Lower lobe of right lung (tissue), 2 donors: ENCODE measurements at places on chromosomes 3 and 15. TPM values are rescaled to one million over a fixed set of nuclear protein-coding genes. Genes with fewer than 3 reads are reported as not detected.

- peak; percentile 81 for DNase-seq
Observed at GRCh38 chr15:75842722-75843677, at the start of gene UBE2Q2. Gene UBE2Q2, plus strand, starts transcription at chr15:75843447. Its CDS starts 220 bp downstream, at chr15:75843667.

GRCh38 chr15:61702224-61703020 lies 357.8 kb downstream of the VPS13C start:
- no peak for DNase-seq

- no peak for DNase-seq
Observed at GRCh38 chr3:167057581-167057980, 322.5 kb downstream of the ZBBX start.

DNA sequence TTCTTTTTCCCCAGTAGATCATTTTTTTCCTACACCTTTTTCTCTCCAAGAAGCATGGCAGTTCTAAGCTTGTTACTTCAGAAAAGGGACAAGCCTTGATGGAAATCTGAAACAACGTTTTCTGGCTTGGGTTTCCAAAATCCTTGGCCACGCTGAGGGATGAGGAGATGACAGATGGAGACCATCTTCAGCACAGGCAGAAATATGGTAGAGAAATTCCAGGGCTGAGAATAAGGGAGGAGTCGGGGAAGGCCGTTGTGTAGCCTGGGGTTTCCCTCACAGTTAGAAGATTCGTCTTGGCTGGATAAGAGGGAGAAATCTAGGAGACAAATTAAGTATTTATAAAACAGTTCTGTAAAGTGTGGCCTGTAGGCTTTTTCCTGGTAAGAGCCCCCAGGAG lies 33.9 kb upstream of the STT3B start:
- DNase-seq: no peak

DNA sequence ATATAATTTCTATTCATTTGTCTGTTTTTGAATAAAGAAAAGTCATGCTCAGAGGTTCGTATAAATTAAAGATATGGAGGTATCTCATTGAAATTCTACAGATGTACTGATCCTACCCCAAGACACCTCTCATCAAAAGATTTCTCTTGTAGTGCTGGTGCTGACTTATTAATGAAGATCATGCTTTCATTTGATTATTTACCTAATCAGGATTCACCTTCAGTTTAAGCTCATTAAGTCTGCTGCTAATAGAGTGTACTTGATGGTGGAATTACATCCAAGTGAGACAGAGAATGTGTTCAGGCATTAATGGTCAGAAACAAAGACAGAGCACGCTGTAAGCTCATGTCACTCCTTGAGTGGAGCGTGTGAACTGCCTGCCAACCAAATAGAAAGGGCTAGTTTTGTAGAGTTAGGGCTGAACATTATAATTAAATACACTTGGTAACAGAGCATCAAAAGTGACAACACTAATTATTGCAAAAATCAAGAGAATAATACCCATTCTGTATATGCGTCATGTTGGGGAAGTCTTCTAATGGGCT lies 45.5 kb downstream of the KBTBD12 start:
- DNase-seq: no peak

GRCh38 chr3:156017352-156018030 lies 102.9 kb upstream of the KCNAB1 start:
- DNase-seq: no peak

- DNase-seq: peak; percentile 53
Observed at GRCh38 chr3:195543500-195544229, 540 bp upstream of the PPP1R2 start.

GRCh38 chr3:184558726-184559125 lies 2.9 kb upstream of the EPHB3 start:
- peak; percentile 16 for DNase-seq

DNA sequence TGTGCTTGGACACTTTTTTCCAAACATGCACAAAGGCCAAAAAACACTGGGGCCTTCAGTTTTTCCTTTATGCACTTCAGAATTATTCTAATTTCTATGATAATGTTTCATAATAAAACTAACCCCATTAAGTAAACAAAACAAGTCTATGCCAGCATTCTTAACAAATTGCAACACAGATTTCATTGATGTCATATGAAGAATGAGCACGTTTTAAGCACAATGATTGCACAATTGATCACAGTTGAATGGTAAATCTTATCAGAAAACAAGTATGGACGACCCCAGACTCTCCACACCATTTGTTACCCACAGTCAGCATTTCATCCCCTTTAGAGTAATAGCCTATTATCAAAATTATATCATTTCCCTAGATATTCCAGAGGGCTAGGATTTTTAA lies 46.7 kb upstream of the PROK2 start:
- no peak for DNase-seq

GRCh38 chr3:116470605-116471197 lies 25.4 kb upstream of the LSAMP start:
- no peak for DNase-seq

GRCh38 chr15:22904736-22905135 lies 66.3 kb downstream of the NIPA2 start:
- no peak for DNase-seq

GRCh38 chr3:28334552-28334951 lies 14.0 kb upstream of the ZCWPW2 start:
- DNase-seq: no peak

DNA sequence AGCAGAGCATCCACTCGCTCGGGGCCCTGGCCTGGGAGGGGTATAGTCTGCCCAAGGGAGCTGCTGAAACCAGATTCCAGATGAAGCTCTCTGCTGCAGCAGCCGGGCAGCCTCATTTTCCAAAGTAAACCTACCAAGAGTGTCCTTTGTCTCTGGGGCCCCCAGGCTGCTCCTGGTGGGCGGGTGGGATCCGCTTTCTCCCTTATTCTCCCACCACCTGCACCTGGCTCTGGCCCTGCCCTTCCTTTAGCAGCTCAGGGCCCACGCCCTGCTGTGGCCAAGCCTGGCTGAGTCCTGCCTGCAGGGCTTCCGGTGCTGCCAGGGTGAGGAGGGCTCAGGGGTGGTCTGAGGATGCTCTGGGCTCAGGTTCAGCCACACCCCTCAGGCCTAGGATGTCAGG lies 13.0 kb downstream of the SCN5A start:
- no peak for DNase-seq

The MKRN3 gene
- total RNA-seq: 0.41 TPM

The GAP43 gene
- not detected for total RNA-seq

The SAMD7 gene
- total RNA-seq: not detected

The CELF6 gene
- 5.7 TPM for total RNA-seq

The SLC12A8 gene
- 9.1 TPM for total RNA-seq

The CLDN1 gene
- total RNA-seq: 5.2 TPM

The CTXN2 gene
- not detected for total RNA-seq
